ENCODE measurements at places on chromosomes 13 and 19.

DNA sequence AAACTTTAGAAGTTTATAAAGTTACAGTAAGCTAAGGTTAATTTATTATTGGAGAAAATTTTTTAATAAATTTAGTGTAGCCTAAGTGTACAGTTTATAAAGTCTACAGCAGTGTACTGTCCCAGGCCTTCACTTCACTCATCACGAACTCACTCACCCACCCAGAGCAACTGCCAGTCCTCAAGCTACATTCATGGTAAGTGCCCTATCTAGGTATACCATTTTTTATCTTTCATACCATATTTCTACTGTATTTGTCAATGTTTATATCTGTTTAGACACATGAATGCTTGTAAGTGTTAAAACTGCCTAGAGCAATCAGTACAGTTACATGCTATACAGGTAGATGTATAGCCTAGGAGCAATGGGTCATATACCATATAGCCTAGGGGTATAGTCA, 12.5 kb downstream of the INTS6 start:
- no peak for DNase-seq

GRCh38 chr19:48469289-48469881, at the start of gene CYTH2:
Gene CYTH2, plus strand, starts transcription at chr19:48469369. Its CDS starts 139 bp downstream, at chr19:48469508.
- DNase-seq, result peak; percentile 68

DNA sequence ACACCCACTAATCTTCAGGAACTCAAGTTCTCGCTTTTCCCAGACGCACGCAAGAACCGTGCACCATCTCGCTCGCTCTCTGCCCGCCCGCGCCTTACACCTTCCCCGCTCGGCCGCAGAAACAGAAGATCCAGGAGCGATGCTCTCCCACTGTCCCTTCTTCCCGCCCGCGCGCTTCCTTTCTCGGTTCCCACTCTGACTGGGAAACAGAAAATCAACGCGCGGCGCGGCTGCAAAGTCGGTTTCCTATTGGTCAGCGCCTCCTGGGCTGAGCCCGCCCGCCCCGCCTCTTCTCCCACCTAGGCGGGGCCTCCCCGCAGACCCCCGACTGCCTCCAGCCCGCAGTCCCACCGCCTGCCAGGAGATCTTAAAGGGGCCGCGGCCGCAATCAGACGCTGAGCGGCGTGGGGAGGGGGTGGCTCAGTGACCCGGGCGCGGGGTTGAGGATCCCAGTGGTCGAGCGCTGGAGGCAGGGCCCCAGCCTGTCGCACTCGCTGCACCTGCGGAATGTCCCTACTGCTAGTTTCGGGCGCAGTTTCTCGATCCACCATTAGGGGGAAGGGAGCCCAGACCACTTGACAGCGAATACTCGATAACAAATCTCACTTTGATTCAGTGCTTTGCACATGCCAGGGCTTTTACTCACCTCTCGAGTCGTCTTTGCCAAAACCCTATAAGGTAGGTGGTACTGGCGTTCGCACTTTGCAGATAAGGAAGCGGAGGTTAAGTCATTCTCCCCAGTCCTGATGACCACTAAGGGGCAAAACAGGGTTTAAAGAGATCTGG, 700 bp upstream of the SLC25A23 start:
- peak; percentile 97 for DNase-seq

- DNase-seq, result no peak
Observed at GRCh38 chr19:43423779-43424178, 9.1 kb downstream of the TEX101 start.

GRCh38 chr13:113929628-113930615, 44.0 kb downstream of the C13orf46 start:
- DNase-seq, result no peak

- DNase-seq, result peak; percentile 6
Observed at GRCh38 chr19:13718733-13719132, 45.6 kb upstream of the MRI1 start.

DNA sequence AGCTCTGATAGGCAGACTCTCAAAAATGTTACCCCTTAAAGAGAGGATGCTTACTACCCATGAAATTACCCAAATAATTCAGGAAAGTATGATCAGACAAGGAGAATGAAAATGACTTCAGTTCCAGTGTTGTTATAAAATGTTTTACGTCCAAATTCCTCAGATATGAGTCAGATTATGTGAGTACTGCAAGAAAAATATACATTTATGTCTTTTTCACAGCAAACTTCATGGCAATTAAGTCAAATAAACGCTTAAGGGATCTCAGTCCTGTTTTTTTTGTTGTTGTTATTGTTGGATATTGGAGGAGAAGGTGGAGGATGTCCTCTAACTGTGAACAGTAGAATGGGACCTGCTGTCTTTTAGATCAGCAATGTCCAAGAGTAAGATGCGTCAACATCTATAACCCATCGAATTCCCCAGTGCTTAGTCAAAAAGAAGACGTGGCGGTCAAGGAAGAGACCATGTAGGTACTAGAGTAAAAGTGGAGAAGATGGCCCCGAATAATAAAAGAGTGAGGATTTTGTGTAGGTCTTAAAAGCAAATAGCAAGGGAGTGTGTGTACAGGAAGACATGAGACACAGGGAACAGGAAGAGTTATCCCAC, 215.4 kb upstream of the IRS2 start:
- DNase-seq, result no peak

DNA sequence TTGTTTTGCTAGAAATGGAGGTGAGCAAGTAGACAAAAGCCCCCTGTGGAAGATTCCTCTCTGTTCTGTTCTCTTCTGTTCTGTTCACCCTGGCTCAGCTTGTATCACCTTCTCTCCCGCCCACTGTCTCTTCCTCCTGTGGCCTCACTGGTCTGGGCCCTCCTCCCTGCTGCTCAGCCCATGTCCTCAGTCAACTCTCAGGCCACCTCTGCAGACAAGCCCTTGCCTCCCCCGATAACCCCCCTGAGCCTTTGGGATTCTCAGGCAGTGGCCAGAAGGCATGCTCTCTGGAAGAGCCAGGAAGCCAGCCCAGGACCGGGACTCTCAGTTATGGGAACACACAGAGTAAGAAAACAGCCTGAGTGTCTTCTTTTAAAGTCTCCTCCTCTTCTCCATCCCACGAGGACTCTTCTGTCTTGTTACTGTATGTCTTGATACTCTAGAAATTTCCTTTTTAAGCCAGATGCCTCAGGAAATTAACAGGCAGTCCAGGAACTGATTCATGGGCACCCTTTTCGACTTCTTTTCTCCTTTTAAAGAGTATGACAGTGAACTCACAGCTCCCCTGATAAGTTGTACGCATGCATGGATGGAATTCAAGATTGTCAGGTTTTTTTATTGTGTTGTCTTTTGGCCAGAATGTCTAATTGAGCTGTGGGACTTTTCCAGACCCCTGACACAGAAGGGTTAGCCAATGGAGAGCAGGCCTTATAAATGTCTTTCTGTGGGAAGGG, 33.7 kb downstream of the SHISA2 start:
- DNase-seq, result no peak

GRCh38 chr13:45786293-45786920, 65.1 kb downstream of the SIAH3 start:
- DNase-seq, result no peak

DNA sequence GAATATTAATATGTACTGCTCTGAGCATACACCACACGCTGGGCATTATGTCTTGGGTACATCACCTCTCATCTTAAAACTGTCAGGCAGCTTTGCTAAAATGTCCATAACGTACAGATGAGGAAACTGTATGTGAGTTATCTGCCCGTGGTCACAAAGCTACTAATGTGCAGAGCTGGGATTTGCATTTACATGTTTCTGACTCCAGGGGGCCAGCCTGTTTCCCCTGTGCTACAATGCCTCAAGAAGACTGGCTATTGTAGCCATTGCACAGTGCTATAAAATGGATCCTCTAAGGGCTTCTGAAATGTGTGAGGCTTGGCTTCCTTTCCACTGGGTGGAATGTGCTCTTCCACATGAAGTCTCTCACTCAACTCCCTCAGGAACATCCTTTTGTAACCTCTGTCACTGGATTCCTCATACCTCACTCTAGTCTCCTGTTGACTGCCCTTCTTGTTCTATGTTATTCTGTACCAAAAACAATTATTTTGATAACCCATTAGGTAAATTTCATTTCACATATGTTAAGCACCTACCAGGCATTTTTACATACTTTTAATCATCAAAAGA, 95.6 kb upstream of the HTR2A start:
- no peak for DNase-seq

DNA sequence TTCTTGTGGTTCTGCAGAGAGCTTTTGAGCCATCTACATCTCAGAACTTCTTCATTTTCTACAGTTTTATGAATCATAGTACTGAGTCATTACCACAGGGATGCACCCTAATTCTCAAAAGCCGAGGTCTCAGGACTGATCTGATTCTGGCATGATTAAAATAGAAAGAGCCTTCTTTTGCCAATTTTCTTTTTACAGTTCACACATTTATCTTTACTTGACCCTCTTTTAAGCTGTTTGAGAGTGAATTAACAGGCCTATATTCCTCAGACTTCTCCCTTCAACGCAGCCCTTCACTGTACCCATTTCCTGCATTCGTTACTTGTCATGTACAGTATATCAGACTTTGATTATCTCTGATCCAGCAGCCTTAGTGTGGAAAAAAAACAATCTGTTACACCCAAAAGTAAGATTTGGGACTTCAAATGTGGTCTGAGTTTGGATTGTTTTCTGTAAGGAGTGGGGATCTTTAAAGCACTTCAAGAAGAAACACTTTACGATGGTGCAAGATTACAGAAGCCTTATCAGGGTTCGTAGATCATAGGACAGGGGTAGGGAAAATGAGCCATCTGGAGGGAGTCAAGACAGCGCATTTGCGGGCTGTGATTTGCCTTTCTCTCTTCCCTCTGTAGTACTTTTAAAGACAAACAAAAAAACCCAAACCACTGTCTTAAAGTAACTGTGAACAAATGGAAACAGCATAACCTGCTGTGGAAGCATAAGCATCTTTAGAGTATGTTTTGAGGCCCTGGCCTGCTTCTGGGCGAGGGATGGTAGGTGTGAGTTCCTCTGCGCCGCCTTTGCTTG, 15.3 kb upstream of the GPR183 start:
- no peak for DNase-seq

DNA sequence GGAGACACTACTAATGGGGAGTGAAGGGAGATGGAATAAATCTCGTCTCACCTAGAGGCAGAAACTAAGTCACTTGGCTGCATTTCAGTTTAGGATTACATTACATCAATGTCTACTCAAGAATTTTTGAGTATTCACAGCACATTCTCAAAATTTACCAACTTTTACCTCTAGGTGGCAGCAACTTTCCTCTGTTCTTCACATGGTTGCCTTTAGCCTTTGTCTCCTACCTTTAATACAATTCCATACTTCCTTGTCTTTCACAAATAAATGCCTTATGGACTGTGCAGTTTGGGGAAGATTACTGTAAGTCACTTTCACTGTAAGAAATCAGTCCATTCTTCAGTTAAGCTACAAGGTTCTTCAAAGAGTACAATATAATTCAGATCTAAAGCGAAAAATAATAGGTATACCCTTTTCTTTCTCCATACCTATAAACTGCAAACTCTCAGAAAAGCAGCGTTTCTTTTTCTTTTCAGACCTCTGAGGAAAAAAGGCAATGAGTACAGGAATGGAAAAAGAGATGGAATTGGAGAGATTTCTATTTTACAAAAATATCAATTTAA, 379.4 kb downstream of the KLF12 start:
- peak; percentile 5 for DNase-seq
